ENCODE measurements at places on chromosomes 1 and 21. TPM values are rescaled to one million over a fixed set of nuclear protein-coding genes. Genes with fewer than 3 reads are reported as not detected.

- H3K4me1 ChIP-seq: no peaks in the 10 kb centered on the region
- no peak overlapping the region for H3K4me3 ChIP-seq
- H3K36me3 ChIP-seq: no peaks in the 10 kb centered on the region
- DNase-seq: no peak
- no peaks in the 10 kb centered on the region for H3K27me3 ChIP-seq
These were observed 9.2 kb downstream of the PRKAA2 start for GRCh38 chr1:56654126-56654923.

DNA sequence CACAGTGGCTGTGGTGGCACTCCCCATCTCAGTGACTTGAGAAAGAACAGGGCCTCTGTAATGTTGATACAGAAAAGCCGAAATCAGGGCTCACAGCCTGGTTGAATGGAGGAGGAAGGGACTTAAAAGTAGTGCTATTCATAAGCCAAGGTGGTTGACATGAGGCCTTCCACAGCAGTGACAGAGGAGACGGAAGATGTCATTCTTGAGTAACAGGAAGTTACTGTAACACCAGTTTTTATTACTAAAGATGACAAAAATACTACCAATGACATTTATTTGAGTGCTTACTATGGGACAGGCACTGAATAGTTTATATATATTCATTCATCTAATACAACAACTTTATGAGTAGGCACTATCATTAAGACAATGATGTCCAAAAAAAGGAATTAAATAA lies 52.8 kb upstream of the GNG12 start:
- DNase-seq: no peak
- H3K36me3 ChIP-seq: no peaks in the 10 kb centered on the region
- no peak overlapping the region for H3K27ac ChIP-seq
- no peaks in the 10 kb centered on the region for H3K4me1 ChIP-seq

GRCh38 chr1:54347261-54347954 lies 58.8 kb downstream of the SSBP3 start:
- DNase-seq: no peak
- no peaks in the 10 kb centered on the region for H3K4me1 ChIP-seq
- no peaks in the 10 kb centered on the region for H3K36me3 ChIP-seq
- H3K27ac ChIP-seq: no peak overlapping the region
- H3K27me3 ChIP-seq: no peaks in the 10 kb centered on the region
- H3K4me3 ChIP-seq: no peak overlapping the region

- H3K27me3 ChIP-seq: no peaks in the 10 kb centered on the region
- H3K4me1 ChIP-seq: no peaks in the 10 kb centered on the region
- H3K27ac ChIP-seq: no peak overlapping the region
- DNase-seq: no peak
- H3K4me3 ChIP-seq: no peak overlapping the region
These were observed 99.8 kb downstream of the KIF14 start for GRCh38 chr1:200520735-200521134.

DNA sequence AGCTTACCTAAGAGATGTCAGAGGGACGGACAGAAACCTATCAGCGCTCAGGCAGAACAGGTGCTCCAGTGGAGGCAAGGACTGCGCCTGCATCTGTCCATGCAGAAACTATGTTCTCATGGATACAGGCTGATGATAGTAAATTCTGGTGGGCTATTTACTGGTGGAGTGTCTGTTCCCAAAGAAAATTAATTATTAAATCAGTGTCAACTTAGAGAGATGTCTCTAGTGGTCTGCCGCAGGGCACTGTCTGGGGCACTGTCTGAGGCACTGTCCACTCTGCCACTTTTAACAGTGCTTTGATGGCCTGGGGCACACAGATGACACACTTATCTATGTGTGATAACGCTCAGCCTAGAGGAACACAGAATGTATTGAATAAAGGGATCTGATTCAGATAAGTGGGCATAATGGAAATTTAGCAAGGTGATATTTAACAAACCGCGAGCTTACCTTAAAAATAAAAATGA lies 148.1 kb downstream of the RGS7 start:
- DNase-seq: no peak
- H3K27ac ChIP-seq: no peak overlapping the region
- no peaks in the 10 kb centered on the region for H3K36me3 ChIP-seq
- no peaks in the 10 kb centered on the region for H3K4me1 ChIP-seq
- no peaks in the 10 kb centered on the region for H3K27me3 ChIP-seq
- no peak overlapping the region for H3K4me3 ChIP-seq

Gene FCRL2
- not detected for total RNA-seq

Gene HSD3B2
- total RNA-seq: not detected

Gene PLA2G4A
- 1.5 TPM for total RNA-seq

Gene SELENBP1
- not detected for total RNA-seq

Measured in CD8-positive, alpha-beta memory T cell (primary cell).